T-helper 2 cell (primary cell): ENCODE measurements at places on chromosomes 5 and 9.
A peak's percentile ranks its signal among the peaks of the same experiment; 100 is the strongest.

DNA sequence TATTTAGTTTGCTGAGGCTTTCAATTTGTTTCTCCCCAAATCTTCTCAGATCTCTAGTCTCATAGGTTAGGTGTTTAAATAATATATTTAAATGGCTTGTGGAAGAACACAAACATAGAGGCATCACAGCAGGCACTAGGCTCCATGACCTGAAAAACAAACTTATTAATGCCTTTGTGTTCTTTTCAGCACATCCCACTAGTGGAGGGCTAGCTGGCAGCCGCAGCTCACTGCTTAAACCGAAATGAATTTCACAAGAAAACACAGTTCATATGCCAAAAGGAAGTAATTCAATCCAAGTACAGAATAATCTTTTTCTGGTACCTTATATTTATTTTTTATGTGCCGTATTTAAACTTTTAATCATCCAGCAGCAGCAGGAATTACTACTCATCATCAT is 382.5 kb downstream of the PLK2 start:
- DNase-seq: no peak

DNA sequence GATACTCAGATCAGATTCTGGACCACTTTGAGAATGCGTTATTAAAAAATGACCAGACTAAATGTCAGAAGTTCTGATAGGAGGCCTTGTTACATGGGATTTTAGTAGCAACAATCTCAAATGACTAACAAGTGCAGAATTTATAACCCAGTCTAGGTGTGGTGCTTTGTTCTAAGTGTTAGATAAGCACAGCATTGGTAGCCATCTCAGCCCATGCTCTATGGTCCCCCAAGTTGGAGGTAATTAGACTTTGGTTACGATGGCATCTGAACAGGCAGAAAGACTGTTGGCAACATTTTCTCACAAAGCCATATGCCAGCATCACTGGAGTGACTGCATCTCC is 140.4 kb upstream of the RPS23 start:
- DNase-seq: no peak

DNA sequence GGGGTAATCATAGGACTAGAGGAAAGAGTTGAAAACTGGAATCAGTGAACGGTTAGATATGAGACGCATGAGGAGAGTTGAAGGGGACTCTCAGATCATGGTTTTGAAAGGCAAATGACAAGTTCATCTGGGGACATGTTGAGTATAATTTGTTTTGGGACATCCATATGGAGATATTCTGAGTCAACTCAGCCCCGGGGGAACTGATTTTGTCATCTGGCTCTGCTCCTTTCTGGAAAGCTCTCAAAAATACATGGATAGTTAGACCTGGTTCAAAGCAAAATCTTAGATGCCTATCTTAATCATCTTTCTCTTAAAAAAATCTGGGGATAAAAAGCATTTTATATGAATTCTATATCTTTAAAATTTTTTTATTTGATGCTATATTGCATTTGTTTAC is 161.2 kb downstream of the SNX18 start:
- DNase-seq: no peak

DNA sequence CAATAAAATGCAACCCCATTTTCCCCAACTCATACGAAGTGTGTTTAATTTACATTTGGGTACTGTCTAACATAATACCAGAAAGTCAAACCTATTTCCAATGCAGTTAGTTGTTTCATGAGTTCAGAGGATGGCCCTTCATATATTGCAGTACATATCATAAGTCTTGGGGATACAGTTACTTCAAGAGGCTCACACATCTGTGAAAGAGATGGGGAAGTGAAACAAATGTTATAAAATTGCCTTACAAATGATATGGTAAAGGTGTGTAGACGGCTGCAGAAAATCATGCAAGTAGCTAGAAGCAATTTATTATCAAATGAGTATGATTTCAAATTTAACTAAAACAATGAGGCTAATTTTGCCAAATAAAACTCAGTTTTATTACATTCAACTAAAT is 219.0 kb upstream of the CDH12 start:
- no peak for DNase-seq

DNA sequence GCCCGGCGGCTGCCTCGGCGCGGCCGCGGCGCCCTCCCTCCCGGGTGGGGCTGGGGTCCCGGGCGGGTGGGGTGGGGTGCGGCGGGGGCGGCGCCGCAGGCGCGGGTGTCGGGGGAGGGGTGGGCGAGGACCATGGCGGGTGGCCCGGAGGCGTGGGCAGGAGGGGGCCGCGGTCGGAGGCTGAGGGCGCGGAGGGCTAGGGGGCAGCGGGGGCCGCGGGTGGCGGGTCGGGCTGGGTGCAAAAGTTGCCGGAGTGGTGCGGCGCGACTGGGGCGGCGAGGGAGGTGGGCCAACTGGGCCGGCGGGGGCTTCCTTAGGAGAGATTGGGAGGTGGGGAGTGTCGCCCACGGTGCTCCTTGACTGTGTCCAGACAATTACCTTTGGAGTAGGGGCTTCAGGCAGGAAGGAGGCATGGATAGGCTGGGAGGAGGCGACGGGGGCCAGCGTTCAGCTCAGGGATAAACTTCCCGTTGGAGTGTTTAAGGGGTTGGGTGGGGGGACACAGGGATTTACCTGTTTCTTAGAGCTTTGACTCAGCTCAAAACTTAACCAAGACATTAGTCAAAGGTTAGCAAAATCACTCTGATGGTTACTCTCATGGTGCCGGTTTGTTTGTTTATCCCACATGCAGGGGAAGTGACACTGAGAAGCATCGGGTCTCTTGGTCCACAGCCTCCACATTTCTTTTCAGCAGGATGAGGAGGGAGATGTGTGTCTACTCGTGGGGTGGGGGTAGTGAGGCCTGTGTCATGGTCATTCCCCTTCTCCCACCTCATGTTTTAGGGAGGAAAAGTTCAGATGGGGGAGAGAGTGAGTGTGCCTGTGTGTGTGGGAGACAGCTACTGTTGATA is 859 bp downstream of the CSNK1G3 start:
- peak; percentile 13 for DNase-seq

DNA sequence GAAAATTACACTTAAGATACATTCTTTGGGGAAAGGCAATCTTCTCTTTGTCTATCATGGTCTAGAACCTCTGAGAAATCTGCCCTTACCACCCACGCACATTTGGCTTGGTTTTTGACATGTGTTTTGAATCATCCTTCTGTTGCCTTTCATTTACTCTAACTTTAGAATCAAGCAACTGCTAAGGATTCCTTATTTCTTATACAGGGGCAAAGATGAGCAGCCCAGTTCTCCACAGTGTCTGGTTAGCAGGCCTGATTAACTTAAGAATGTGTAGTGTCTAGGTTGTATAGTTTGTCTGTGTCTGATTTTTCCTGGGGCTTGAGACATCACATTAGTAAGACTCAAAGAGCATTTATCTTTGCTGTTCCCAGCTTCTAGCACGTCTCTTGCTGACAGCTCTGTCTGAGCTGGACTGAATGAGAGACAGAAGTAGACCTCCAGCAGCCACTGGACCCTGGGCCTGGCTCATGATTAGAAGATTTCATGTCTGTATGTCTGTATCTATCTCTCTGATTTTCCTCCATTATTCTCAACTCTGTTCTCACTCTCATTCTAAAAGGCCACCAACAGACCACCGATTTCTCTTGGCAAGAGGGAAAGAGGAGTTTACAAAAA is 31.8 kb upstream of the PCA3 start:
- no peak for DNase-seq

- DNase-seq: no peak
Measured at GRCh38 chr9:6779417-6780241, 21.9 kb downstream of the KDM4C start.

DNA sequence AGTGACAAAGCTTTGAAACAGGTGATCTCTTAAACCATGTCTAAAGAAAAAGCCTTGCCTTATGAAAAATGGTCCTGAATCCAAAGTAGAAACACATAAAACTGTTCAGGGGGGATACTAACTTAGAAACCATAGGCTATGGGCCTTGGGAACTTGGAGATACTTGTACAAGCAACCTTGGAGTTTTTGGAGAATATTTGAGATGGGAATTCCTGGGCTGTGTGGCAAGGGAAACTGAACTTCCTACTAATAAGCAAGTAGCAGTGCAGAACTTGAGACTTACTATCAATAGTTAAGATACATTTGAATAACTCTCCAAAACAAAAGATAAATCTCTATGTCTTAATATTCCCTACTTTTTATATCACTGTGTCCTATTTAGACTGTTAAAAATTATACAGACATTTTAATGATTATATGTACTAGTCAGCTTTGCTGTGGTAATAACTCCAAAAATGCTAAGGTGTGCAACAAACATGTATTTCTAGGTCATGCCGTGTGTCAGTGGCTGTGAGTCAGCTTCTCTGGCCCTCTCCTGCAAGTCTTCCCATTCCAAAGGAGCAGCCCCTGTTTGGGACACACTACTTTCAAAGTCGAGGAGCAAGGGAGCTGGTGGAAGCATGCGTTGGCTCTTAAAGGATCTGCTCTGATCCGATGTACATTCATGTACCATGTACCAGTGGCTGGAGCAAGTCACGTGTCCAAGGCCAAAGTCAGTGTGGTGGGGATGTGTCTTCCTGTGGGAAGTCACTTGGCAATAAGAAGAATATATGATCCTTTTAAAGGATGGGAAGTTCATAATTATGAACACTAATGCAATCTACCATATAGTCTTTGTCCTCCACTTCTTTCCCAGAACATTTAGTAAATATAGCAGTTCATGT is 39.6 kb downstream of the SNX30 start:
- DNase-seq: no peak

- no peak for DNase-seq
Measured at GRCh38 chr5:75885849-75886596, 168.8 kb upstream of the POC5 start.

DNA sequence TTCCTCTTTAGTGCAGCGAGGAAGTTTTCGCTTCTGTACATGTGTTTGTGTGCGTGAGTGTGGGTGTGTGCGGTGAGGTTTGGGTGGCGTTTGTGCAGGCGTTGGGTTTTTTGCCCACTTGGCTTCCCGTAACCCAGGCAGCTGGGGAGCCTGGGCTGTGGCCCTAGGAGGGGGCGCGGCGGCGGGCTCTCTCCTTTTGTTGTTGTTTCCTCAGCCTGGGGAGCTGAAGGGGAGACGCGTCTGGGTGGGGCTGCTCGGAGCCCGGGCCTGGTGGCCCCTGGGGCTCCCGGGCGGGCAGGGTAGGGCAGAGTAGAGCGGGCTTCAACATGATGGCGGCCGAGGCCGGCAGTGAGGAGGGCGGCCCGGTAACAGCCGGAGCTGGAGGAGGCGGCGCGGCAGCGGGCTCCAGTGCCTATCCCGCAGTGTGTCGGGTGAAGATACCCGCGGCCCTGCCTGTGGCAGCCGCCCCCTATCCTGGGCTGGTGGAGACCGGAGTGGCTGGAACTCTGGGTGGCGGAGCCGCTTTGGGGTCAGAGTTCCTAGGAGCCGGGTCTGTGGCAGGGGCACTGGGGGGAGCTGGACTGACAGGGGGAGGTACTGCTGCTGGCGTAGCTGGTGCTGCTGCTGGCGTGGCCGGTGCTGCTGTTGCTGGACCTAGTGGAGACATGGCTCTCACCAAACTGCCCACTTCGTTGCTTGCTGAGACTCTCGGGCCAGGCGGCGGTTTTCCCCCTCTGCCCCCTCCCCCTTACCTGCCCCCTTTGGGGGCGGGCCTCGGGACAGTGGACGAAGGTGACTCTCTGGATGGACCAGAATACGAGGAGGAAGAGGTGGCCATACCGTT is 665 bp downstream of the RASA1 start:
- DNase-seq: peak; percentile 63

GRCh38 chr9:27483576-27483975 is 40.5 kb upstream of the IFNK start:
- no peak for DNase-seq

DNA sequence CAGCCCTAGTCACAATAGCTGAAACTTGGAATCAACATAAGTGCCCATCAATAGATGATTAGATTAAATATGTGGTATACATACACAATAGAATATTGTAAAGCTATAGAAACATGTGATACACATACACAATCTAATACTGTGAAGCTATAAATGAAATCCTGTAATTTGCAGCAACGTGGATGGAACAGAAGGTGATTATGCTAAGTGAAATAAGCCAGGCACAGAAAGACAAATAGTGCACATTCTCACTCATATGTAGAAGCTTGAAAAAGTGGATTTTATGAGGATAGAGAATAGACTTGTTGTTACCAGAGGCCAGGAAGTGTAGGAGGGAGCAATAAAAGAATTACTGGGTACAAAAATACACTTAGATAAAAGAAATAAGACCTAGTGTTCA is 181.5 kb upstream of the TYRP1 start:
- DNase-seq: no peak

GRCh38 chr5:76422227-76422626 is 19.1 kb downstream of the IQGAP2 start:
- no peak for DNase-seq

DNA sequence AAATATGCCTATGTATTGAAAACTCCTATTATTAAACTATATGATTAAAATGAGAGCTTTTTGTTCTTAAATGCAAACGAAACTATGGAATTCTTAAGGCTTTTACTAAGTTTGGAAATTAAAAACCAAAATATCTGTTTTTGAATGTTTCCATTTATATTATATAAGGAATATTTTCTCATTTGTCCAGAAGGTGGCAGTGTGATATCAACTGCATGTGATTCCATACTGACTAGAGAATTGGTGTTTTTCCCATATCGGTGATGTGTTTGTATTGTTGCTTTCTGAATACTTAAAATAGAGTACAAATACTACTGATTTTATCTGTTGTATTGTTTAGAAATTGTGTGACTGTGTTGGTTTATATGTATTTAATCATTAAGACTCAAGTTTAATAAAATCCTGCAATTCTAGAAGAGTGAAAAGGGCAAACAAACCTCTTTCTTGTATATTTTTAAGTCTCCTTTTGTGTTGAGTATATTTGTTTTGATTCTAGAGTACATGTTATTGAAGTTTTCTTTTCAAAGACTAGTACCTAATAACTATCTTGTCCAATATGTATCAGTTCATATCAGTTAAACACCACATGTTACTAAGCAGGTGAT is 320.8 kb downstream of the CCDC171 start:
- DNase-seq: no peak

GRCh38 chr9:19935422-19935821 is 146.6 kb upstream of the SLC24A2 start:
- no peak for DNase-seq

GRCh38 chr5:134911285-134912206 is 6.6 kb downstream of the PCBD2 start:
- no peak for DNase-seq

DNA sequence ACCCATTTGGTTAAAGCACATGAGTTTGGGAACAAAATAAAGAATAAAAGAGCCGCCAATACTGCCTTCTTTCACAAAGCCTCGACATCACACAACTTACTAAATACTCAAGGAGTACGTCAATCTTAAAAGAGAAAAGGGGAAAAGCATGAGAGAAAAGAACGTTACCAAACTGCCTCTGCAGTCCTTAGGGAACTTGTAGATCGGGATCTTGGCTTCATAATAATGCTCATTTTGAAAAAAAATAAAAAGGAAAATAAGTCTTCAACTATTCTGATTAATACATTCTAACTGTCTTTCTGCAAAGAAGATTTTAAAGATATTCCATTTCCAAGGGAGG is 618.4 kb downstream of the PDE4D start:
- DNase-seq: no peak

GRCh38 chr5:147565524-147565923 is 55.7 kb upstream of the DPYSL3 start:
- no peak for DNase-seq

DNA sequence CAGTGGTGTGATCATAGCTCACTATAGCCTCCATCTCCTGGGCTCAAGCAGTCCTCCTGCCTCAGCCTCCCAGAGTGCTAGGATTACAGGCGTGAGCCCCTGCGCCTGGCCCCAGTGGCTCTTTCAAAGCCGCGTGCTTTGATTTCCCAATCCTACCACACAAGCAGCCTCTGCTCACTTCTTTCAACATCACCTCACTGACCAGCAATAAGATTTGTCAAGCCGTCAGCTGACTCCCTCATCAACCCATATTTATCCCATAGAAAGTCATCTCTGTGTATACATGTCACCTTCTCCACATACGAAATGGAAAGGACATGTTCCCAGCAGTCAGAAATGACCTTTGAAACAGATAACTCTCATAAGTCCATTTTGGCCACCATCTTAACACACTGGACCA is 26.0 kb downstream of the SLC31A2 start:
- no peak for DNase-seq
